ENCODE measurements at places on chromosomes 2 and 18.

DNA sequence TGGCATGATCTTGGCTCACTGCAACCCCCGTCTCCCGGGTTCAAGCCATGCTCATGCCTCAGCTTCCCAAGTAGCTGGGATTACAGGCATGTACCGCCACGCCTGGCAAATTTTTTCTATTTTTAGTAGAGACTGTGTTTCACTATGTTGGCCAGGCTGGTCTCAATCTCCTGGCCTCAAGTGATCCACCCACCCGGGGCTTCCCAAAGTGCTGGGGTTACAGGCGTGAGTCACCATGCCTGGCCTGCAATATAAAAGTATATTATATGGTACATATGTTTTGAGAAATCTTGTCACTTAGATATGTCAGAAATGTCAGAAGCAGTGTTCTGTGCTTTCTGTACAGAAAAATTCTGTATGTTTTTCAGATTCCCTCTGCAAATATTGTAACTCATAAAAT lies 19.2 kb upstream of the XPO1 start:
- peak; percentile 5 for DNase-seq

DNA sequence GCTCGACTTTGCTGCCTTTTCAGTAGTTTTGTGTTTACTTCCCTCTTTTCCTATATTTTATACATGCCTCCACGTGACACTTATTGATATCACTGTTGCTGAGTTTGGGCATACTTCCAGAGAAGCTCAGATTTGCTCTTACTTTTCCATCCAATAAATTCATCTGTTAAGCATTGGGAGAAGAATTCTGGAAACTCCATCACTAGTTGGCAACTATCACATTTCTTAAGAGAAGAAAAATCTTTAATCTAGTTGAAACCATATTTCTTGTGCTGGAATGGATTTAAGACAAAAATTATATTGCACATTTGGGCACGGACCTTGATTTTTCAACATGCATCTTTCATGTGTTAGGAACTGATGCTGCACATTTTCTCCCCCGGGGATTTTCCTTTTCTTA lies 52.6 kb upstream of the CPO start:
- DNase-seq, result no peak

GRCh38 chr2:37886745-37887144 lies 38.3 kb upstream of the RMDN2 start:
- DNase-seq, result peak; percentile 31

DNA sequence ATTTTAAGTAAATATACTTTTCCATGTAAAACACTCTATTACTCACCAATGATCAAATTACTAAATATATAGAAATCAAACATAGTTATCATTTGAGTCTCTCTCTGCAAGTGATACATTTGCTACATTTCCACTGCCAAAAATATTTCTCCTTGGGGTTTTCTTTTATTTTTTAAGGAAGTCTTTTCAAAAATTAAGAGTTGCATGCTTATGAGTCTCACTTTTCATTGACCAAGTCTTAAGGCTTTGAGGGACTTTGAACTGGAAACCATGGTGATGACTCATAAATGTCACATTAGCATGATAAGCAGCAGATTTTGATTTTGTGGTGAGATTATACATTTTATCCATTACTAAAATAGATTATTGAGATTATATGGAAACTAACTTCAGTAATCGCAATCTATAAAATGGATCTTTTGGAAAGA lies 152.9 kb downstream of the FAM124B start:
- peak; percentile 19 for DNase-seq

GRCh38 chr2:132374961-132375360 lies 41.6 kb upstream of the GPR39 start:
- DNase-seq, result peak; percentile 26

- DNase-seq, result peak; percentile 52
Observed at GRCh38 chr2:69742322-69742952, 503 bp downstream of the ANXA4 start.

GRCh38 chr2:68287580-68288441 lies 31.9 kb downstream of the CNRIP1 start:
- peak; percentile 9 for DNase-seq

- no peak for DNase-seq
Observed at GRCh38 chr2:7516484-7517063, 599.4 kb downstream of the RNF144A start.

DNA sequence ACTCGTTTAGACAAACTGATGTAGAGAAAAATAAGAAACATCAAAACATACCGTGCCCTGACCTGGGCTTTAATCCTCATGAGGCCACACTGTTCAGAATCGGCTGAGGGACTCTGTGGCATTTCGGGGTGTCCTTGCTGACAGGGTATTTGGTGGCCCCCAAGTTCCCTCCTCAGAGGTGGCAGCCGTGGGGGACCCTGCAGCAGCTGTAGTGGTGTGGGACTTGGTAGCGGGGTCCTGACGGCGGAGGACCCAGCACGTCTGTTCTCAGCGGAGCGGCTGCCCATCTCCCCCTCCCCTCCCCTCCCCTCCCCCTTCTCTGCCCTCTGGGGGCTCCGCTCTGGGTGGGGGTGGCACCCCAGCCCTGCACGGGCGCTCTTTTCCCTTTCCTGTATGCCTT lies 18.4 kb downstream of the KCNG2 start:
- DNase-seq, result no peak

DNA sequence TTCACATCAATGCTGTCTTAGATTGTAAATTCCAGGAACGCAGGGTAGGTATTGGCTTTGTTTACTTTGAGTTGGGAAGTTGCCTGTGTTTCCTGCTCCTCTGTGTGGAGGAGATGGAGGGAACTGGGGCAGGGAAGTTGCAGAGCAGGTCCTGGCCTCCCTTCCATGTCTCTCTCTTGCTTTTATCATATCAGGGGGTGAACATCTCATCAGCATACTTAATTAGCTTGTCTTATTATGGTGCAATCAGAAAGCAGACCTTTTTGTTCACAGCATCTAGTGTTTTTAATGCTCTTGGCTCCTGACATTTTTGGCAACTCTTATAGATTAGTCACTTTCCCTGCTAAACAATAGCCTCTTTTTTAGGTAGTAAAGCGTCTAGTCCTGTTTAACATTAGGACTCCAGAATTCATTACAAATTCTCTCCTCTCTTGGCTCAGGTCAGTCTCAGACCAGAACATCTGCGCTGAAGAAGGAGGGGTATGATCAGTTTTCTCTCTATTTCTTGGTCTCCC lies 11.5 kb upstream of the DIPK1C start:
- DNase-seq, result peak; percentile 11

DNA sequence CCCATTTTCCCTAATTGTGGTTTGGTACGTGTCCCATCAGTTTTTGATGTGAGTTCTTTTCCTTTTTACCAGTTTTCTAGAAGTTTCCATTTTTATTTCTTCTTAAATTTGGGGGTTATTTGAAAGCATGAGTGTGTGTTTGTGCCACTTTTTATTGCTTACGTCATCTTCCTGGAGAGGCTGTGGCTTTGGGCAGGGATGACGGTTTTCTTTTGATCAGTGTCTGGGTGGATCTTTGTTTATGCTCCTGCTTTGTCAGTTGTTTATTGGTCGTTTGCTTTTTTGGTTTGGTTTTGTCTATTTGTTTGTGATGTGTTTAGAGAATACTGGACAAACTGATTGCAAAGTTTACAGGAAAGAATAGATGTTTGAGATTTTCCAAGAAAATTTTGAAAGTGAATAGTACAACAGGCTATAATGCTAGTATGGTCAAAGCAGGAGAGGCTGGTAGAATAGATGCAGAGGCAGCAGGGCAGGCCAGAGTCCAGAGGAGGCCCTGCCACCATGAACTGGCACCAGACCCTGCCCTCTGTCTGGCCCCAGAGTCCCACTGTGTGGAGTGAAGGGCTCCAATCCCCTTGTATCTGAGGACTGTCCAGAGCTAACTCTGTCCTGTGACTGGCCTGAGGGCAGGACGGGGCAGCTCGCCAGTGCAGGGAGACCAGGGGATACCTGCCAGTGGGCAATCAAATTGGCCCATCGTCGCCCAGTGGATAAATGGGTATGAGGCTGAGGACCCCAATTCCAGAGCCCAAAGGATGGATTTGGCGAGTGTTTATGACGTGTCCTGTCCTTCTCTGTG lies 23.4 kb upstream of the SNED1 start:
- peak; percentile 28 for DNase-seq

GRCh38 chr18:43882358-43883055 lies 605.2 kb upstream of the SYT4 start:
- DNase-seq, result no peak

DNA sequence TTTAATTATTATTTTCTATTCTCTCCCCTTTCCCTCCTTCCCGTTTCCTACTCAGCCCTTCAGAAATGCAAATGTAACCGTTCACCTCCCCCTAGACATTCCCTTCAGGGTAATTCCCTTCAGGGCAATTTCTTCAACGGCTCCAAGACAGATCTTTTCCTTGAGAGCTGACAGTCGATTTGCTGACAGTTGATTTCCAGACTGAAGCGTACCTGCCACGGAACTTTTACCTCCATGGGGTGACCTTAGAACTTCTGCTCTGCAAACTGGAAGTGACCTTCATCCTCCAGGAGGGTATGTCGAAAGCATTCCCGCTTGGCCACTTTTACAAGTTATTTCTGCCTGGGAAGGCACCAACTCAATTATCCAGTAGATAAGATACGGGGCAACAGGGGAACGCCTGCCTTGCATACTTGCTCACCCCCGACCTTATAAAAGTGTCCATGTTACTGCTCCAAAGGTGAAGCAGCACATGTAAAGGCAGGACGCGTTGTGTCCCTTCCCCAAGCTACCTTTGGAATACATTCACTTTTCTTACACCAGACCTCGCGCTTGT lies 18.5 kb downstream of the B3GNT7 start:
- no peak for DNase-seq

DNA sequence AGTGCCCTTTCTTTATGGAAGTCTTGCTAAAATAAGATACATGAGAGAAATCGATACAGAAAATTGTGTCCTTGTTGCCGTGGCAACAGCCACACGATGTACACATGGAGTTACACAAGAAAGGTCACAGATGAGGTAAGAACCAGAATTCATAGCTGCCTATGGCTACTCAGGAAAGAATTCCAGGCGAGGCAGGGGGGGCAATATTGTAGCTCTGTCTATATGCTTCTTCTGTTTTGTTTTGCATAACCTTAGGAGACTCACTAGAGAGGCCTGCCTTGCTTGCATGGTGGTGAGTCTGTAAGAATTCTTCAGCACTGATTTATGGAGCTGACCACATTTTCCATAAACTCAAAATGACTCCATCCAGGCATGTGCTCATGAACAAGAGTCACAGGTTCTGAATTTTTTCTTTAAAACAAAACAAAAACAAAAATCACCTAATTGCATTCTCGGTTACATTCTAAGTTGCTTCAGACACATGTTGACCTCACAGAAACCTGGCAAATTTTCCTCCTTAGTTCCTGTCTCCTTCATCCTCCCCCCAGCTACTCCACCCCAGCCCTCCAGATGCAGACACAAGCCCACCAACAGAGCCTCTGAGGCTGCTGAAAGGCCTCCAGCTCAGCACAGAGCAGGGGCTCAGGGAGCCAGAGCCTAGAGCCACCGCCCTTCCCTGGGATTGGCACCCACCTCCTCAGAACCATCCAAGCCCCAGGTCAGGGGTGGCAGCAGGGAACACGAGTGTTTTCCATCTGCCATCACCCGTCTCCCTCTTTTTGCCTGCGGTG lies 183.5 kb downstream of the ANTXR1 start:
- DNase-seq, result peak; percentile 92

- DNase-seq, result no peak
Observed at GRCh38 chr2:127950264-127950663, 64.5 kb upstream of the AMMECR1L start.

- peak; percentile 20 for DNase-seq
Observed at GRCh38 chr2:223853425-223853837, 16.0 kb upstream of the AP1S3 start.

DNA sequence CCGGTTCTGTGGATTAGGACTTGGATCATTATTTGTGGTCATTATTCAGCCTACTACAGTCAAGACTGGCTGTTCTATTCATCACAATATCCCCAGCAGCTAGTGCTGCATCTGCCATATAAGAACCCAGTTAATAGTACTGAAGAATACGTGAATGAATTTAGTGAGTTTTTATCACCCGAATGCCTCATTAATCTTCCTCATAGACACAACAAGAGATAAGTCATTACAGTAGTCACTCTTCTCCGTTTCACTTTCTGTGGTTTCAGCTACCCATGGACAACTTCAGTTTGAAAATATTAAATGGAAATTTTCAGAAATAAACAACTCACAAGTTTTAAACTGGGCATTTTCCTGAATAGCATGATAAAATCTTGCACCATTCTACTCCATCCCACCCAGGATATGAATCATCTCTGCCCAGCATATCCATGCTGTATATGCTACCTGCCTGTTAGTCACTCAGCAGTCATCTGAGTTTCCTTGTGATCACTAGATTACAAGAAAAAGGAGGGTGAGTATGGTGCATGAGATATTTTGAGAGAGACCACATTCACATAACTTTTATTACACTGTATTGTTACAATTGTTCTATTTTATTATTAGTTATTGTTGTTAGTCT lies 363.7 kb upstream of the CHAC2 start:
- peak; percentile 97 for DNase-seq

DNA sequence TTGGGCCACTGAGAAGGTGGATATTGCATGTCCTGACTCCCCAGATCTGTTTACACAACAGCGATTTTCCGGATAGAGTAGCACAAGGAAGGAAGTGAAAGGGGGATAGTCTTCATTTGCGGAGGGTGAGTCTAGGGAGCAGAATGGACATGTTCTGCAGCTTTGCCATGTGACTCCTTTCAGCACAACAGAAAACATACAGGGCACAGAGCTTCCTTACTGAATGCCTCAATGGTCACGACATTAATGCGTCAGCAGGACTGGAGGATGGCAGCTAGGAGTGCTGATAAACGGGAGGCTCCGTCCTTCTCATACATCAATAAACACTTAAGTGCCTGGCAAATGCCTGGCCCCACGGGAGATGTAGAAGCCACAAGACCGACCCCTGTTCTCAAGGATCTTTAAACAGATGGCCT lies 163.0 kb downstream of the FAM210A start:
- no peak for DNase-seq

- DNase-seq, result no peak
Observed at GRCh38 chr2:111698089-111698488, 185.9 kb downstream of the ANAPC1 start.
